ENCODE measurements at places on chromosomes 4 and X.

DNA sequence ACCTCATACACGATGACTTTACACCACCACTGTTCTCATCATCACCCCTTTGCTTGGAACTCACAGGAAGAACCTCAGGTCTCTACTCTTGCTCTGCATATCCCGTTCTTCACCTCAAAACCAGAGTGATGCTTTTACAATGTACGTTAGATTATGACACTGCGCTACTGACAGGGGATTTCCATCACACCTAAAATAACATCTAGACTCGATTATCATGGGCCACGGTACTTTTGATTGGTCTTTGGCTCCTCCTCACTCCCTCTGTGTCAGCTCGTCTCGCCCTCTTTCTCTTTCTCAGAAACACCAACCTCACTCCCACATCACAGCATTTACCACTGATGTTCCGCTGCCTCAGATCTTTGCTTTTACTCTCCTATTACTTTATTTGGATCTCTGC, 172.4 kb downstream of the TLL1 start:
- DNase-seq, result no peak

GRCh38 chr4:41660352-41660751, 88.2 kb downstream of the PHOX2B start:
- DNase-seq, result no peak

GRCh38 chr4:71709961-71710360, 73.9 kb downstream of the GC start:
- no peak for DNase-seq

GRCh38 chr4:84677093-84677492, 94.2 kb downstream of the CDS1 start:
- no peak for DNase-seq

GRCh38 chrX:12319003-12319519, 180.8 kb downstream of the FRMPD4 start:
- DNase-seq, result no peak

- DNase-seq, result no peak
Measured at GRCh38 chr4:72410158-72410557, 158.9 kb downstream of the ADAMTS3 start.

DNA sequence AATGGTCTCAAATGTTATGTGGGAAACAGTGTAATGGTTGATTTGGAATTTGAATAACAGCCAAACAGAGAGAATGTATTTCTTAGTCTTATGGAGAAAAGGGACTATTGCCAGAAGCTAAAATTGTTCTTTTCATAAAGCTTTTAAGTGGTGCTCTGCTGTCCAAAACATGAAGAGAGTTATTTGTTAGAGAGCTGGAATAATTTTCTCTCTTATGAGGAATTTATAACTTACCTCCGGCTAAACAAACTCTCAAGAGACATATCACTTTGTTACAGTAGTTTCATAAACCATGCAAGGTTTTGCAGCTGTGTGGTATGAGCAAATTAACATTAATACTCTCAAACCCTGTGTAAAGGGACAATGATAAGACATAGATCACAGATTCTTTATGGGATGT, 28.6 kb downstream of the SULT1B1 start:
- DNase-seq, result no peak
